Activated CD8-positive, alpha-beta memory T cell treated with anti-CD3 and anti-CD28 coated beads for 24 hours (primary cell): ENCODE measurements at places on chromosomes 3 and 15.

DNA sequence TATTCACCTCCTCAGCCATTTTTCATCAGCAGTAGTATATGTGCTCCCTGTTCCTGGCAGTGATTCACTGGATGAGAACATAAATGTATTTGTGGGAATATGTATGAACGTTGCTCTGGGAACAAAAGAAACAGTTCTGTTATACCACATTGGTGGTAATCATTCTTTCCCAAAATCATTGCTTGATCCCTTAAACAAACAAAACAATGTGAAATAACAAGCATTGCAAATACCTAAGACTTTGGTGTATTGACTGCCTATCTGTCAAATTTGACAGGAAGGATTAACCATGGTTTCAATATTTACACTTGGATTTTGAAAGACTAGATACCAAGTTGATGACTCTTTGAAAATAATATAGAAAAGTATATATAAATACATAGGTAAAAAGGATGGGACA, 284.1 kb downstream of the FHIT start:
- DNase-seq = no peak

GRCh38 chr15:47394286-47394809, 323.0 kb upstream of the SEMA6D start:
- DNase-seq = no peak

DNA sequence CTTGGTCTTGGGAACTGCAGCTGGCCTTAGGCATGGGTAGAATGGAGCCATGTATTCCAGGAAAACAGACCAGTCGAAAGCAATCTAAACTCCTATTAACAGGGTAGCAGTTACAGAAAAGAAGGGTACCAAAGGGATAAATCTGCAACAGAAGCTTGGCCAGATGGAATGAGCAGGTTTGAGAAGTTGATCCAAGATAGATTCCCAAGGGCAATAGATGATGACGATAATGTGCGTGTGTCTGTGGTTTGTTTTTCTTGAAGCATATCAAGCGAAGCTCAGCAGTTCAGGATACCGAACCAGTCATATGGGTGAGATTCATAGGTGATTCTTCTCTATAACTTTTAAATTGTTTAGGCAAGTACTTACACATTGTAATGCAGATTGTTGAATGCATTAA, 203.8 kb upstream of the SEMA6D start:
- DNase-seq = no peak

- DNase-seq = no peak
Observed at GRCh38 chr3:170128259-170128976, 53.1 kb downstream of the PHC3 start.

DNA sequence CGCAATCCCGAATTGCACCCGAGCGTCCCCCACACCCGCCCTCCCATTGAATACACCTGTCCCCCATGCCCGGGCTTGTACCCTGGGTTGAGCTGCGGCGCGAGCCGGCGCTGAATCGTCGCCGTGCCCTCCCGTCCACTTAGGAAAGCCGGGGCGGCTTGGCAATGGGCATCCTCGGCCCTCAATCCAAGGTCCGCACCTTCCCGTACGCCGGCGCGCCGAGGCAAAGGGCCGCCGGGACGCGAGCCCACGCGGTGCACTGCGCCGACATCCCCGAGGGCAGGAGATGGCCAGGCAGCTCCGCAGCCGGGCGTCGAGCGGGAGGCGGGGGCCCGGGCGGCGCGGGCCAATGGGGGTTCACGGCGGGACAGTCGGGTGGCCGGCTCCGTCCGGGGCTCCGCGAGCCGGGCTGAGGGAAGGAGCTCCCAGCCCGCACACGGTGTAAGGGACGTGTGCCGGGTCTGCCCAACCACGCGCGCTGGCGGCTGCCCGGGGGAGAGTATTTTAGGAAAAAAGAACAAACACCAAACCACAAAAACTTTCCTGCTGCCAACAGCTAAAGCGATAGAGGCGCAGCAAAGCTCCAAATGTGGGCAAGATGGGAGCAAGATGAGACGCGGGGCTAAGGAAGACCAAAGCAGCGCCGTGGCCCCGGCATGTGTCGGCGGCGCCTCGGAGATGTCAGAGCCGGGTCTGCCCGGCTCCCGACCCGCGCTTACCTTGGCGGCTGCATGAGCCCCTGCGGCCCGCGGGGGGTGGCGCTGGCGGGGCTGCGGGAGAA, 621 bp downstream of the RGMA start:
- peak; percentile 69 for DNase-seq

DNA sequence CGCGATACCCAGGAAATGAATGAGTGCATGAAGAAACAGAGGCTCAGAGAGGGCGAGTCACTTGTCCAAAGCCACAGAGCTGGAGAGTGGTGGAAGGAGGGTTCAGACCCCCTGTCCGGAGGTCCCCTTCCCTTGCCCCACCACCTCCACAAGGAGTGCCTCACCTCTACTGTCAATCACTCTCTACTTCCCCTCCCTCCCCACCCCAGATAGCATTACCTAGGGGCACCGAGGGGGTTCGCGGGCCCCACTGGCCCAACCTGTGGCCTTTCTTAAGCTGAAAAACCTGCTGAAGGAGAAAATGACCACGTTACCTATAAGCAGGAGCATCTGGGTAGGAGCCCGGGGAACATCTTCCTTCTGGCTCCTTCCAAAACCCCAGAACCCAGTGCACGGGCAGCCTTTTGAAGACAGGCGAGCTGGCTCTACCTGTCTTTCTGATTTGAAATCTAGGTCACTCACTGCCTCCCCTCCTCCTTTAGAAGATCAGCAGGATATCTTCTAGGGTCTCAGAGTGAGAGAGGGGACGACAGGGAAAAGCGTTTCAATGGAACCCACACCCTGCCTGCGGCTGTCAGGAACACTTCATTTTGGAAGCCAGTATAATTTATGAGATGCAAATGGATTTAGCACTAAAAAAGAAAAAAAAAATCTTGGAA, 89.9 kb upstream of the MEF2A start:
- peak; percentile 48 for DNase-seq

GRCh38 chr3:103513003-103513402, 1078.2 kb downstream of the ZPLD1 start:
- no peak for DNase-seq

- no peak for DNase-seq
Observed at GRCh38 chr3:131109156-131109555, 82.5 kb downstream of the NEK11 start.

DNA sequence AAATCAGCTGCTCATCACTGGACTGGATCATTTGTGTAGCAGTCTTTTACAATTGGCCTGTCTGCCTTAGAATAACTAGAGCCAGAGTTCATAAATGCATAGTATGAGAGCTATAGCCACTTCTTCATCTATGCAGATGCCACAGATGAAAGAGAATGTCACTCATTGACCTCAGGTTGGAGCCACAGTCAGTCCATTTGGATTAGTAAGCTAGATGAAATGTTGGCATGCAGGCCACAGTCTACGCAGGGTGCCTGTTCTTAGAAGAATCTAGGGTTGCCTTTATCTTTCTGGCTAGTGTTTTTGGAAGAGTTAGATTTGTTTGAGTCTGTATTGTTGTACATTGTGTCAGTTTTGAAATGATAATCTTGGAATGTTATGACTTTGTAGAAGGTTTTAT, 25.4 kb upstream of the EDEM1 start:
- DNase-seq = no peak

DNA sequence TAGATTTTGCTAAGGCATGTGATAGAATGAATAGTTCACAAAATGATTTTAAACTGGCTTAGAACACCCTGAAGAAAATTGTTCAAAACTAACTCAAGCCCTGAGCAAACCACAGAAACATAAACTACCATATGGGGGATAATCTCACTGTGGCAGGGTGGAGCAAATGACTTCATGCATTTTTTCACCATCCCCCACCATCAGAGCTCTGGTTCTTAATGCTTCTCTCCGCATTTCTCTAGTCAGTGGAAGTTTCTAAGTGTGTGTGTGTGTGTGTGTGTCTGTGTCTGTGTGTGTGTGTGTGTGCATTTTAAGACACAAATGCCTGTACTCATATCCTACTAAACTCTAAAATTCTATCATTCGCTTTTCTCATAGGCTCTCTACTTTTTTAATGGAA, 107.1 kb upstream of the PHLDB2 start:
- DNase-seq = no peak

GRCh38 chr15:90306560-90306959, 41.1 kb downstream of the NGRN start:
- DNase-seq = no peak

- DNase-seq = no peak
Observed at GRCh38 chr3:35680866-35681650, 41.7 kb downstream of the ARPP21 start.

GRCh38 chr3:185727873-185728272, 97.0 kb downstream of the IGF2BP2 start:
- DNase-seq = no peak

DNA sequence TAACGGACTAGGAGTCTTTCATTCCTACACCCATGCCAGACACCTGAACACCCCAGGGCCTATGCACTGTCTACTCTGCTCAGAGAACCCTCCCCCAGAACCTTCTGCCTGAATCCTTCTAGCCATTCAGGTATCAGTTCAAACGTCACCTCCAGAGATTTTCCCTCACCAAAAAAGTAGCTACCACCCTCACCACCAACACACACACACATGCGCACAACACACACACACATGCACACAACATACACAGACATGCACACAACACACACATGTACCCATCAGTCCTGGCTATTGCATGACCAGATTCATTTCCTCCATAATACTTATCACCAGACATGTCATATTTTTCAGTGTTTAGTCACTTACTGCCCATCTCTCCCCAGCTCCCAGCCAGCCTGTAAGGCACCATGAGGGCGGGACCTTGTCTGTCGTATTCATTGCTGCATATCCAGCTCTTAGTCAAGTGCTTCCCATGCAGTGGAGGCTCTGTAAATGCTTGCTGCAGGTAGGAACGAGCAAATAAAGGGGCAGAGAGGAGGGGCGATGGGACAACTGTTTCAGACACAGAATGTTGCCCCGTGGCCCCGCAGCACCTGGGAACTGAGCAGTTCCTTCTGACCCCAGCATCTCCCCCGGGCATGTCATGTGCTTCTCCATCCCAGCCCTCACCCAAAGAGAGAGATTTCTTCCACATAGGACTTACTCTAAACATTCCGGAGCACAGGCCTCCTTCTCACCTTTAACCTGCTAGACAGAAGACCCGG, 29.2 kb downstream of the XXYLT1 start:
- DNase-seq = peak; percentile 44

- DNase-seq = no peak
Observed at GRCh38 chr15:48654801-48655200, 9.3 kb upstream of the FBN1 start.

DNA sequence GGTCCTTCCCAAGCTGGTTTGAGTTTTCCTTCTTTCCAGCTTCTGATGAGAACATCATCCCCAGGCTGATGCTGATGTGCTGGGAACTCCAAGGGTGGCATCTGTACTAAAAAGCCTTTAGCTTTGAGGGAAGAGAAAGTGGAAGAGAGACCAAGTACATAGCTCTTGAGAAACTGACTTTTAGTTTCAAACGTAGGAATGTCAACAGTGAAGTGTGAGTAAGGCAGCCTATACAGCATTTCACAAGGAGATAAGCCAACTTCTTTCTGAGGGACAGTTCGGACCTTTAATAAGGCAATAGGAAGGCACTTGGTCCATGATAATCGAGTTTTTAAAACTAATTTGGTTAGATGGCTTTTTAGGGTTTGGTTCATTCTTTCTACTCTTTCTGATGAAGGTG, 53.7 kb downstream of the DLG1 start:
- DNase-seq = no peak

DNA sequence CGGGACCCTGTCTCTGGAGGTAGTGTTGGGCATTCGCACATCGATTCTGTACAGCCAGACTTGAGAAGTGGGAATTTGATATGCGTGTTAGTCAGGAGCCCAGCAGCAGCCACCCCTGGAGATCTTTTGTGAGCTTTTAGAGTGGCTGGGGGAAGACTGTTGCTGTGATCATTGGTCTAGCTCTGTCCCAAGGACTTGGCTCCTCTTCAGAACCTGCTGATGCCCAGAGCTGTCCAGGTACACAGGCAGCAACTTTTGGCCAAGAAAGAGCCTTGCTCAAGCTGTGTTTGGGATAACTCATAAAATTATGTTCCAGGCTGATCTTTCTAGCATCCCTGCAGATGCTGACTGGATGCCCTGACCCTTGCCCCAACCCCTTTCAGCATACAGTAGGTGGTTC, 29.3 kb downstream of the LIMD1 start:
- DNase-seq = no peak

- no peak for DNase-seq
Observed at GRCh38 chr15:82864967-82865366, 55.5 kb downstream of the WHAMM start.

GRCh38 chr3:51559411-51559888, 20.9 kb downstream of the RAD54L2 start:
- no peak for DNase-seq

GRCh38 chr3:126679831-126680666, 24.0 kb upstream of the CHCHD6 start:
- no peak for DNase-seq

DNA sequence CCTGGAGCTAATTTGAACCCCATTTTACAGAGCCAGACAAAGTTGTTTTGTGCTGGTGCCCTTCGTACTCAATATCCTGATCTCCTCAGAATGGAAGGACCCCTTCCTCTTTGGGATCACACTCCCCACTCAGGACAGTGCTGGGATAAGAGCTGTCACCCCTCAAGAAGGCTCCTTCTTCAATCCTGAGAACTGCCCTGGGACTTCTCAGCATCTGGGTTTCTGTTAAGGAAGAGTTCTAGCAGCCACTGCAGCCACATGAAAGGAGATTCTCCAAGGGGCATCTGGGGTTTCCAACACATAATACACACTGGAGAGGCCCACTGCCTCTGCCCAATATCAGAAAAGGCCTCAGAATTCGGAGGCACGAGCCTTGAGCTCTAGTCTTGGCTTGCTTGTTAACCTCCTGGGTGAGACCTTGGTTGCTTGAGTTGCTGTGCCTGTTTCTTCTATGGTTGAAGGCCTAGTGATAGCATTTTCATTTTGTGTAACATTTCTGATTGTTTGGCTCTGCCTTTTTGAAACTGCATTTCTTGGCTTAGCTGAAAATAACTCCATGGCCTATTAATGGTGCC, 78.8 kb upstream of the NMNAT3 start:
- DNase-seq = peak; percentile 37

DNA sequence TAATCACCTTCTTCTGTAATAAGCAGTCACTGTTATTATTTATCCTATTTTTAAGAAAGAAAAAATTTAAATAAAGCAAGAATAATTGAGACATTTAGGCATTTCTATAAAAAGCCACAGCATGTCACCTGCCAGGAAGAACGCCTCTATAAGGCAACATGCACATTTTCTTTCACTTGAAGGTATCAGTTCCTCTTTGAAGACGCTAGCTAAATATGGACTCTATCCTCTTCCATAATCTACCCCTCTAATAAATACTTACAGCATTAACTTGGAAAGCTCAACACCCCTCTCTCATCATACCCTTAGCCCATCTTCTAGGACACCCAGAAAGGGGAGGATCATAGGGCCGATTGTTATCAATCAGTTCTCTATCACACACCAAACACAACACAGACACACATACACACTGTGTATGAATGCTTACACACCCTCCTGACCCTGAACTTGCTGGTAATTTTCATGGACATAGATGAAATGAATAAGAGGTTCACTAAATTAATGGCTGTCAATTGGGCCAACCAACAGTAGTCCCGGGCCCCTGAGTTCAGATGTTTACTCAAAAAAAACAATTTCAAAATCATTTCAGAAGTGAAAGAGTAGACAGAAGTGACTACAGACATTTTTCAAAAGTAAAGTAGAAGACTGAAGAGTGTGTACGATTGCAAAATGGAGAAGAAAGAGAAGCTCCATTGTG, 102.5 kb downstream of the ZMAT3 start:
- DNase-seq = no peak

GRCh38 chr15:43877371-43877770, 50.6 kb downstream of the WDR76 start:
- DNase-seq = peak; percentile 28
